Stimulated activated CD4-positive, alpha-beta T cell treated with anti-CD3 and anti-CD28 coated beads, TNF-alpha, amount 100 ng/mL, for 24 hours (primary cell): ENCODE measurements at places on chromosomes 7 and 10.

GRCh38 chr7:5420067-5420880 lies 3.4 kb downstream of the TNRC18 start:
- DNase-seq = no peak

- DNase-seq = no peak
These were observed 83.3 kb downstream of the PAX2 start for GRCh38 chr10:100828738-100829096.

DNA sequence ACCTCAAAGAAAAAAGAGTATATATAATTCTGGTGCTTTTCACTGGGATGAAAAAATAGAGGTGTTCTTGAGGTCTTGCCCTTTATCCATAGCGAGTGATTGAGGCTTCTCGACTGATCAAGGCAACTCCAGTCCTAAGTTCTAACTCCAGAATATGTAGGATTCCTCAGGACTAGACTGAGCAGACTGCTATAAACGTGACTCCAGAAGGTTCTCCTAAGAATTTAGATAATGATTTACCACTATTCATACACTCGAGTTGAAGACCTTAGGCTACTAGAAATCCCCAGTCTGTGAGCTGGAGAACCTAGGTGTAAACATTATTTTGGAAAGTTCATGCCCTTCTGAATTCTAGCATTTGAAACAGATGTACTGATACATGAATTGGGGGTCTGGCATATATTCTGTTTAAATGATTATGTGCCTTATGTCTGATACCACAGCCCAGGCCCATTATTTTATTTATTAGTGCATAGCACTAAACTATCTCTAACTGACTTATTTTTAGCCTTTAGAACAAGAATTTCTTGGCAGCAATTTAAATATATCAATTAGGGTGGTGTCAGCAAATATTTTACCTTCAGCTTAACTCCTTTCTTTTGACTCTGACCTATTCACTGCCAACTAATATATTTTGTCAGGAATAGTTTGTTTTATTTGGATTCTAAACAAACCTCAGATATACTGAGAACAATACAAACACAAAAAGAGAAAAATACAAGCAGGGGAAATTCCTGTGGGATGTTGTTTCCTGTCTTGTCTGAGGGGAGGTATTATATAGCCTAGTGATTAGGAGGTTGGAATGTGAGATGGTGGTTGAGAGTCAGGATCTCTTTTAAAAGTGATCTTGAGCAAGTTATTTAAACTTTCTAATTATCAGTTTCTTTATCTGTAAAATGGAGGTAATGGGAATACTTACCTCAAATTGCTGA lies 75.8 kb downstream of the PODXL start:
- no peak for DNase-seq

DNA sequence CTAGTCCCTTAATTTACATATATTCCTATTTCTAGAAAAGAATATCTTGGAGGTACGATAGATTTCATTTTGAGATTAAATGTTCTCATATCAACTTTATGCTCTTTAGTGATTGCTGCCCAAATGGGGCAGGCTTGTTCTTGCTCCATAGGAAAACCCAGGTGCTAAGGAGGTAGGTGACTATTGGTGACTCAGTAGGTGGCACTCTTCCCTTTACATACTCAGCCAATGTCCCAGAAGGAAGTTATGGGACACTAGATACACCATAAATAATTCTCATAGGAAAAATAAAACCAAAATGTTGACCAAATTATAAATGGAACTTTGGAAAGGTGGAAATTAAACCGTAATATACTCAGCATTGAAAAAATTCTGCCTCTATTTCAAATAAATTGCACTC lies 4.0 kb downstream of the SKAP2 start:
- DNase-seq = no peak

- DNase-seq = no peak
These were observed 1.3 kb downstream of the LIMK1 start for GRCh38 chr7:74084722-74085578.

DNA sequence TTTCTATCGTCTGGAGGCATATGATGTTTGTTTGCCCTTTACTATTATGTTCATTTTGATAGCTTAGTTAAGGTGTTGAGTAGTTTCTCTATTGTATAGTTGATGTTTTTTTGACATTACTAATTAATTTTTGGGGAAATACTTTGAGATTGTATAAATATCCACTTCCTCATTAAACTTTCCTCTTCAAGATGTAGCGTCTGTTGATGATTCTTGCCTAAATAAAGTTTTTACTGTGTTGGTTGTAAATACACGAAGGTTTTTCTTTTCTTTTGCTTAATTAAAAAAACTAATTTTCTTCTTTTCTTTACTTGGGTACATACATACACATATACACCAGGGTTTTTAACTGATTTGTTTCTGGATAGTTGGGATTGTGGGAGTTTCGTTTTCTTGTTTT lies 8.5 kb downstream of the KMT2E start:
- DNase-seq = no peak

DNA sequence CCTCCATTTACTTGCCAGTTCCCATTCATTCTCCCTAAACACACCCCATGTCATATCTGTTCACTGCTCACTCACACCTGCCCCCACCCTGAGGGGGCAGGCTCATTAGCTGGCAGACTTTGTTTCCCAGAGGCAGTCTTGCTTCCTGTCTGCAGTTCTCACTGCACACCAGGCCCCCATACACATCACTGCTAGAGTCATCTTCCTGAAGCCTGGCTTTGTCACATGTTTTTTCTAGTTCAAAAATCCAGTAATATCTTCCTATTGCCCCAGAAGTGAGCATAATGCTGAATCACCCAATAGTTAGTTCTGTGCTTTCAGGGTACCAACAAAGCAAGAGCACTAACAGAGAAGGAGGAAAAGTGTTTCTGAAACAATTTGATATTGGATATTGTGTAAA lies 1.9 kb downstream of the LRRC72 start:
- no peak for DNase-seq

DNA sequence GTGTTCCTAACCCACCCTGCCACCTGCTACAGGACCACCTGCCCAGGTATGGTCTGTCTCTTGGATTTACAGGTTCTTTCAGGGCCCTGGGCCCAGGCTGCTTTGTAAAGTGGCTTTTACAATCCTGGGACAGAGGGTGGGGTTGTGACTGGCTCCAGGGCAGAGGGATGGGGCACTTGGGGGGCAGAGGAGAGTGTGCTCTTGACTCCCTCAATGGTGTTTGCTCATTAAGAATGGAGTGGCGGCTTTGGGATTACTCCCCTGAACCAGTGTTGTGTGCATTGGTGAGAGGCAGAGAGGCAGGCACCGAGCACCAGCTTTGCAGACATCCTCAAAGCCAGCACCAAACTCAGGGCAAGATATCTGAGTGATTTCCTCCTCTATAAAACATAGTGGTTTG lies 43.5 kb downstream of the VWA2 start:
- no peak for DNase-seq

DNA sequence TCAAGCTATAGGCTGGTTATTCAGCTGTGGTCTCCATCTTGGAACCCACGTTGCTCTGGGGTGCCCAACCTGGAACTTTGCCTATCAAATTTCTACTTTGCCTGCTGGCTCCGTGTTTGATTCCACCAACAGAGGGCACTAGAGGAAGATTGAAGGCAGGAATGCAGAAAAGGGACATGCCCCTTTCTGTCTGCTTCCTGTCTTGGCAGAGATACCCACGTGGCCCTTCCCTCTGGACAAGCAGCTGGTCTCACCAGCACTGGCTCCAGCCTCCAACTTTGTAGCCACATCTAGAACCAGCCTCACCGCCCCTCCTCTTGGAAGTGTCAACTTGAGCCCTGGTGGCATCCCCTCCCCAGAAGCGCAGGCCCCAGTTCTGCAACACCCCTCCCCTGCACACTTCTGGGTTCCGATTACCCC lies 52.1 kb upstream of the ZNF438 start:
- peak; percentile 58 for DNase-seq

- DNase-seq = no peak
These were observed 362.8 kb upstream of the IGFBP3 start for GRCh38 chr7:46283852-46284251.

DNA sequence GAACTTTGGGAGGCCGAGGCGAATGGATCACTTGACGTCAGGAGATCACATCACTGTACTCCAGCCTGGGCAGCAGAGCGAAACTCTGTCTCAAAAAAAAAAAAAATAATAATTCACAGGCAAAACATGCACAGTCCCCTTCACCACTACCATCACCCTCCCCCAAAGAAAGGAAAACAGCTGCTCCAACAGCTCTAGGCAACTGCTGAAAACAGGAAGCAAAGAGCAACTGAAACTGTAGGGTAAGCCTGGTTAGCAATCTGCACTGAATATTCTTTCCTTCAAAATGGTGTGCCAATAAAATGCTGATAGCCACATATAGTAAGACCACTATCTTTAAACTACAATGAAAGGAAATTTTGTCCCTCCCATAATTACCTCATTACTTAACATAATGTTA lies 11.8 kb downstream of the NT5C2 start:
- DNase-seq = no peak
